IMR-90 (cell line): ENCODE measurements at places on chromosomes 7 and 10. TPM values are rescaled to one million over a fixed set of nuclear protein-coding genes. Genes with fewer than 3 reads are reported as not detected.

Gene NCAPG2
- polyA plus RNA-seq = 24.6 and 25.6 TPM in 2 replicates

Gene PLXDC2
- polyA plus RNA-seq = 3.2 and 3.6 TPM in 2 replicates

DNA sequence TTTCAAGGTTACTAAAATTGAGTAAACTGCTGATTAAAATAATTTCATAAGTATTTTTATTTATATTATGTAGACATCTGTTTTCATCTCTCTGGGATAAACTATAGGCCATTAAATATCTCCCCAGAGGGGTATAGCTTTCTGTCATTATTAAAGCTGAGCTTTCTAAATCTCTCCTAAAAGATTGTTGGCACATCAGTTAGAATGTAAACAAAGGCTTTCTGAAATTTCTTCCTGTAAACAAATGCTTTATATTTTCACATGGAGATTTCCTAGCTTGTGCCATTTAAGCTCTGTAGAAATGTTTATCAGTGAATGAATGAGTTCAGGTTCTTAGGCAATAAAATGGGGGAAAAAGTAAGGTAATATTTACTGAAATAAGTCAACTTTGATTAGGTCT, 35.7 kb downstream of the PPP1R9A start:
- no peak for DNase-seq

Gene CALHM3
- not detected in 2 replicates for polyA plus RNA-seq

- no peak for DNase-seq
Observed at GRCh38 chr7:3670898-3671297, 369.8 kb downstream of the SDK1 start.

- DNase-seq = peak; percentile 86
Observed at GRCh38 chr7:110358028-110358427, 732.9 kb upstream of the LRRN3 start.

Gene DPYSL4
- 30.5 and 33.7 TPM in 2 replicates for polyA plus RNA-seq

GRCh38 chr7:49159536-49159935, 235.2 kb downstream of the CDC14C start:
- DNase-seq = no peak

DNA sequence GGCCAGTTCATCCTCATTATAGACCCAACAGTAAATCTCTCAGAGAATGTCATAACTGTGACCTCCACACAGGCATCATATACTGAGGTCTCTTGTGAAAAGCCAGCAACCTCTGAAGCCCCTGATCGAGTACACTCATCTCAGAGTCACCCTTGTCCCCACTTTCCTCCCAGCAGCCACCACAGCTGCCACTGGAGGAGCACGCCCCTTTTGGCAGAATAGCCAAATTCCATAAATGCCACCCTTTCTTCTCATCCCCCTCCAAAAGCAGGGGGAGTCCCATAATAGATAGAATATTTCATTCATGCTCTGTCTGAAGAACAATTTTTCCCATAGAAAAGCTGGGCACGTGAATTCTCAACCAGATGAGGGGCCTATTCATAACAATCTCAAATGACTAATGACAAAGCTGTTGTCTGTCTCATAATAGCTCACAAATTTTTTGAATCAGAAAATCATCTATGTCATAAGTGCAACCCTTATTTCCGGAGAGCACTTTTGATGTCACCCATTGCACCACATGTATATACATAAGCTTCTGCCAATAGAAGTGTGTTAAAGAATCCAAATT, 47.4 kb downstream of the SGMS1 start:
- DNase-seq = peak; percentile 49

Gene COL17A1
- 0.14 and 0.32 TPM in 2 replicates for polyA plus RNA-seq

GRCh38 chr7:154906736-154907355, 96.1 kb downstream of the PAXIP1 start:
- DNase-seq = no peak

DNA sequence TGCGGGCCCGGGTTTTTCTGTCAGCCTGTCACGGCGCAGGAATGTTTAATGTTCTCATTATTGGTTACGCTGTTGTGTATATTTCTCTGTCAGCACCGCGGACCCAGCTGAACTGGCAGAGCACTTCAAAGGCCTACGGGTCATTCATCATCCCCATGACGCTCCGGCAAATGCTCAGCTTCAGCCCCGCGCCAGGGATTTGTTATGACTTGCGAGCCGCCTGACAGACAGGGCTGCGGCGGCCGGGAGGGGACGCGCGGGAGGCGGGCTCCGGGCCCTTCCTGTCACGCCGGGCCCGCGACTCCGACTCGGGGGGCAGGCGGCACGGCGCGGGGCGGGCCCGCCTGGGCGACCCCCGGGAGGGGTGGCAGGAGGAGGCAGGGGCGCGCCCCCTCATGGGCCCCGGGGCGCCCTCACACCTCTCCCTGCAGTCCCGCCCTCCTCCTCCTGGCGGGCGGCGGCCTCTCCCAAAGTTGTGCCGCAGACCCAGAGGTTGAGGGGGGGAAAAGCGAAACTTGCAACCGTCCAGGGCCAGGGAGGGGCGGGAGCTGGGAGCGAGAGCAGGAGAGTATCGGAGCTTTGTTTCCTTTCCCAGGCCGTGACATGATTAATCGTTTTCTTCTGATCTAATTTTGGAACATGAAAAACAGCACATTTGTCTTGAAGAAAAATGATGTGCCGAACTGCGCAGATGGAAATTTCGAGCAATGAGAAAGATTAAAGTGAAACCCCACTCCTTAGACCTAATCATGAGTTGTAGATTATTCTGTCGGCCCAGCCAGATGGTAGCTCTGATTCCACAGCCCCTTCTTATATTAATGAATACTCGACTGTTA, 59.3 kb upstream of the COMTD1 start:
- peak; percentile 93 for DNase-seq

Gene ATP5MK
- polyA plus RNA-seq = 73.4 and 89.8 TPM in 2 replicates

- no peak for DNase-seq
Observed at GRCh38 chr10:23046027-23046426, 49.4 kb upstream of the MSRB2 start.

GRCh38 chr7:140022582-140023211, 40.1 kb downstream of the PARP12 start:
- DNase-seq = peak; percentile 27

- DNase-seq = no peak
Observed at GRCh38 chr7:115417662-115418061, 495.8 kb downstream of the MDFIC start.

Gene FOXK1
- 8.8 TPM in 2 replicates for polyA plus RNA-seq

DNA sequence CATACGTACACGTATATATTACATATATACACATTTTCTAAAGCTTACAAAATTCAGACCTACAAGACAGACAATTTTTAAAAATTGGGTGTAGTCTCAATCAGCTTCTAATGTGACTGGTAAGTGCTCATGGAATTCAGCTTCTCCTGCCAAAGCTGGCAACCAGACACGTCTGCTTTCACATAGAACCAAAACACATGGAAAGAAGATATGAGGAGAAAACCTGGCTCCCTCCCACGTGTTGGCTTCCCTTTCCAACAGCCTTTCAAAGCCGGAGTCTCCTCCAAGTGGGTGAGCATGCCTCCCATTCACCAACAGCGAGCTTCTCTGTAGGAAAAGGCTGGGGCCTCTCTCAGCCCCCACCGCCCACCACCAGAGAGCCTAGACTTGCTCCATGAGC, 33.4 kb downstream of the CDCA7L start:
- DNase-seq = peak; percentile 66

DNA sequence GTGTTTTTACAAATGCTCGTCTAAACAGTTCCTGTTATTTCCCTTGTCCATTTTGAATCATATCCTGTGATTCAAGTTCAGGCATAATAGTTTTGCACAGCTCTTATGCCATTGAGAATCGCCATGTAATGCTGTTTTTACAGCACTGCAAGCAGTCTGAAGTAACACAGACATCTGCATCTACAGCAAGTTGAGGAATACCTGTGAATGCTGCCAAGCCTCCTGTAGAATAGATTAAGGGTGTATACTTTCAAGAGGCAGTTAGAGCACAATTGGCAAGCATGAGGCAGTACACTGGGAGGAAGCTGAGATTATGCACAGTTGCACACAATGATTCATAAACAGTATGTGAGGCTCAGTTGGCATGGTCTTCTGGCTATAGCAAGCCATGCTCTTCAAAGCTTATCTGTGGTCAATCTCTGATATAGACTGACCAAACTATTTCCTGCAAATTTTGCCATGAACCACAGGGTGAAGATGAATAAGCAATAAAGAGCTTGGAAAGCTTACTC, 121.9 kb upstream of the AKR1E2 start:
- peak; percentile 93 for DNase-seq

Gene CYP26C1
- 0.01 and 0.02 TPM in 2 replicates for polyA plus RNA-seq

Gene BLNK
- not detected in 2 replicates for polyA plus RNA-seq

DNA sequence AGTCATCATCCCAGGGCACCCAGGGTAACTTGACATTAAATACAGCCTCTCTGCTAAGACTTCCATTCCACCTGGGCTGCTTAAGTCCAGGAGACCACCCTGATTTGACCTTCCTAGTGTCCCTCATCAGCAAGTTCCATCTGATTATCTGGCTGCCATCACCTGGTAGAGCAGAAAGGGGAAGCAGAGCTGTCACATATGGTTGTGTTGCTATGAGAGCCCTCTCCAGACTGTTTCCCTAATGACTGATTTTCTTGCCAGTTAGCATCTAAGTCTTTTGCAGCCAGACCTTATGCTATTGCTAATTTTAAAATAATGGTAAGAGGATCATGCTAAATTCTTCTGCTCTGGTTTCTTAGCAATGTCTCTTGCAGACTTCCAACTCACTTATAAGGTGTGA, 38.7 kb downstream of the KCNH2 start:
- DNase-seq = no peak

Gene FFAR4
- polyA plus RNA-seq = not detected in 2 replicates

GRCh38 chr7:82015751-82016150, 245.9 kb upstream of the HGF start:
- DNase-seq = peak; percentile 17

- no peak for DNase-seq
Observed at GRCh38 chr10:131049016-131049415, 262.5 kb downstream of the TCERG1L start.

GRCh38 chr7:87878208-87878735, 2.0 kb downstream of the DBF4 start:
- DNase-seq = peak; percentile 31

DNA sequence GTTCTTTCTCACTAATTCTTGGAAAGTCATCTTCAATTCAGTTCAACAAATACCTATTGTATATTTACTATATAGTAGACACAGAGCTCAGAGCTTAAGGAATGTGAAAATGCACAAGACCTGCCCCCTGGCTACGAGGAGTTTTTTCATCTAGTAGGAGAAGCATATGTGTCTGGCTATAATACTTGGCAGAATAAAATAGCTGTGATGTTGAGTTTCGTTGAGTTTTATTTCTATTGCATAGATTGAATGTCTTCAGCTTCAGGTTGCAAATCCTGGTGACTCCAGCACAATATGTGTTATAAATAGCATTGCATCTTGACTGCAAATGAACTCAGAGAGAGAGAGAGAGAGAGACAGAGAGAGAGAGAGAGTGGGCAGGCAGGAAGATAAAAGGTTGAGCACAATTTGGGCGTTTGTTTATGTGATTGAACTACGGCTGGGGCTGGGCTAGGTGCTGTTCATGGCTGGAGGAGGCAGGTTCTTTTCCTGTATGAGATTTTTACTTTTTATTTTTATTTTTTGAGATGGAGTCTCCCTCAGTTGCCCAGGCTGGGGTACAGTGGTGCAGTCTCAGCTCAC, 229.6 kb downstream of the GALNT17 start:
- DNase-seq = no peak

DNA sequence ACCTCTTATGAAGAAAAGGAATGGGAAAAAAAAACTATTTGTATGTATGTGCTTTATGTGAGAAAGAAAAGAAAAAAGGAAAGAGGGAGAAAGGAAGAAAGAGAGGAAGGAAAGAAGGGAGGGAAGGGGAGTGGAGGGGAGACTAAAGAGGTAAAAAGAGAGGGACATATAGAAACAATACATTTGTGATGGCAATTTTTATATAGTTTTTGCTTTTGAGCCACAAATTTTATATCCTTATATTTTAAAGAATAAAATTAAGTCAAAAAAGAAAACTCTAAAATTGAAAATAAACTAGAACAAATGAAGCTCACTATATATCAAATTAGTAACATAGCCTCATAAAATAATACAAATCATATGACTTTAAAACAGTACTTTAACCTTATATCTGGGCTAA, 11.0 kb downstream of the C7orf25 start:
- no peak for DNase-seq

Gene IQUB
- 0.05 and 0.06 TPM in 2 replicates for polyA plus RNA-seq
